ENCODE measurements at places on chromosomes 1 and 21. TPM values are rescaled to one million over a fixed set of nuclear protein-coding genes. Genes with fewer than 3 reads are reported as not detected.

DNA sequence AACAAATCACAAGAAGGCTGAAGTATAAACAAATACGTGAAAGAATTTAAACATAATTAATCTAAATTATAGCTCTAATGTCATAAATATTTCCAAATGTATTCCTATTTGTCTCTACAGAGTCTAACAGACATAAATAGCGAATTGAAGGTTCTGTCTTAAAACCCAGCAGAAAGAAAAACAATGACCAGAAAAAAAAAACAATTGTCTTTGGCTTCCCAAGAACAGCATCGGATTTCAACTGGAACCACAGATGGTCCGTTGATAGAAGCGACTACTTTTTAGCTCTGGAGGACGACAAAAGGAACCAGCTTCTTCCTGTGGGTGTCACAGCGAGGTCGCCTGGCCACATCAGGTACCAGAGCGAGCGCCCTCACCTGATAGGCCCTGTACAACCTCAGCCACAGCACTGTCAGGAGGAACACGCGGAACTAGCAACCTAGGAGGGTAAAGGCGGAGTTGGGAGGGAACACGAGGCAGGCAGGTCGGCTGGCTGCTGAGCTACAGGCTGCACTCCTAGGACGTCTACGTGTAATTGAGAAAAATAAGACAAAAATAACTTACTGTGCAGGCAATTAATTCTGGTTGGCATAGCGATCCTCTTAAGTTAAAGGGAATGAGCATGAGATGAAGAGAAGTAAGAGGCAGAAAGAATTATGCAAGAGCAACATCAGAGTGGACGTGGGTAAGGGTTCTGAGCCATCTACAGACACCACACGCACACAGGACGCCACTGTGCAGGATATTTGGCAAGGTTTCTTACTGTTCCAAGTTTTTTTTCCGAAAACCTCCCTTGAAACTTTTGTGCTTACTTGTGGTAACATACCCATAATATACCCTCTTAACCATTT is 16.7 kb upstream of the PRDM15 start:
- peak; percentile 54 for DNase-seq

- DNase-seq = no peak
These were observed 92.6 kb downstream of the NID1 start for GRCh38 chr1:235972311-235972689.

- DNase-seq = peak; percentile 10
These were observed 12.4 kb downstream of the NEXN start for GRCh38 chr1:77900687-77901293.

DNA sequence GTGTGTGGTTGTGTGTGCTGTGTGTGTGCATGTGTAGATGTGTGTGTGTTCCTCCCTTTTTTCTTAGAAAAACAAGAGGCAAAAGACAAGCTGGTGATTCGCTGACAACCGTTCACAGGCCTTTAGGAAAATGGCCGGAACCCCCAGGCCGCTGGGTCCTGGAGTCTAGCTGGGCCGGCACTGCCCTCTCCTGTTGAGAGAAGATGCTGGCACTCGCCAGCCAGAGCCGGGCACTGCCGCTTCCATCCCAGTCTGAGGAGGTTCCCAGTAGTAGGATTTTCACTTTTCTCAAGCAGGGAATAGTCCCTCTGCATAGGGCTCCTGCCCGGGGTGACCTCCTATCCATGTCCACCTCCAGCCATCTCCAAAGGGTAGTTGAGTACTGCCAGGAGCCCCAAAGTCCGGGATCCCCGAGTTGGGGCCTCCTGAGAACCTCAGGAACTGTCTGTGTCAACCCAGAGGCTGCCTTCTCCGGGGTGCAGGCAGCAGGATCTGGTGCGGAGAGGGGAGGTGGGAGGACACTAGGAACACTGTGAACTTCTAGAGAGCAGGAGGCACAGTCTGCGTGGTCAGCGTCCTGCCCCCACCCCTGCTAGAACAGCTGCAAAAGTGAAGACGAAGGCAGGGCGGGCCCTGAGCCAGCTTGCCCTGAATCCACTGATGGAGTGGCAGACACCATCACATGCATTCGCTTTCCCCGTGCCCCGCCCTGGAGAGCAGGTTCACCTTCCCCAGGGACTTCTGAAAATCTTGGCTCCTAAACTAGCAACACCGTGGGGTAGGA is 44.1 kb upstream of the ARHGEF16 start:
- DNase-seq = no peak

NBPF10 gene
- 0.78 TPM for total RNA-seq

- no peak for DNase-seq
These were observed 24.7 kb upstream of the DMRTA2 start for GRCh38 chr1:50447961-50448360.

GRCh38 chr1:111769517-111770146 is 13.9 kb downstream of the DDX20 start:
- DNase-seq = peak; percentile 12

DNA sequence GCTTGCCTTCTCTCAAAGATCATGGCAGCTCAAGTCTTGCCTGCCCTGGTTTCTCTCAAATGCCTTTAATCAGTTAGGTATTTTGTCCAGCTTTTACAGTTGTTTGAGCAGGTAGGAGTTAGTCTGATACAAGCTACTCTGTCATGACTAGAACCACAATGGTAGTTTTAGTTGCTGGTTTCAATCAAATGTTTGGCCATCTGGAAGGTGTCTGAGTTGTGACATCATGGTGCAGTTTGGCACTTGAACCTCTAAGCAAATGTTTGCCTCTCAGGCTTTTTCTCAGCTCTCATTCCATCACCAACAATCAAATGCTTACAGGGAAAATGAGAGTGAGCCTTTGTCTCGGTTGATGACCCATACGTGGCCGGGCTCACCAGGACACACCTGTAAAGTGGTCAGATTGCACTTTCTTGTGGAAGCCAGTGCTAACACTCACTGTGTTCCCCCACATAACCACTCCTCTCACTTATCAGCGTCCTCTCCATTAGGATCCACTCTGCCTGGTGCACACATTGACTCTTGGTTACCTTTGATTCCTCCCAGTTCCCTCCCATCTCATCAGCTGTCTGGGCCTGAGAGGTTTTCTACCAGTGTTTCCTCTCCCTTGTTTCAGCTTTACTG is 67.5 kb downstream of the CCDC185 start:
- no peak for DNase-seq

GRCh38 chr1:218431476-218431875 is 86.3 kb downstream of the TGFB2 start:
- no peak for DNase-seq

GRCh38 chr1:153717330-153717729 is 10.5 kb upstream of the INTS3 start:
- DNase-seq = no peak

DNA sequence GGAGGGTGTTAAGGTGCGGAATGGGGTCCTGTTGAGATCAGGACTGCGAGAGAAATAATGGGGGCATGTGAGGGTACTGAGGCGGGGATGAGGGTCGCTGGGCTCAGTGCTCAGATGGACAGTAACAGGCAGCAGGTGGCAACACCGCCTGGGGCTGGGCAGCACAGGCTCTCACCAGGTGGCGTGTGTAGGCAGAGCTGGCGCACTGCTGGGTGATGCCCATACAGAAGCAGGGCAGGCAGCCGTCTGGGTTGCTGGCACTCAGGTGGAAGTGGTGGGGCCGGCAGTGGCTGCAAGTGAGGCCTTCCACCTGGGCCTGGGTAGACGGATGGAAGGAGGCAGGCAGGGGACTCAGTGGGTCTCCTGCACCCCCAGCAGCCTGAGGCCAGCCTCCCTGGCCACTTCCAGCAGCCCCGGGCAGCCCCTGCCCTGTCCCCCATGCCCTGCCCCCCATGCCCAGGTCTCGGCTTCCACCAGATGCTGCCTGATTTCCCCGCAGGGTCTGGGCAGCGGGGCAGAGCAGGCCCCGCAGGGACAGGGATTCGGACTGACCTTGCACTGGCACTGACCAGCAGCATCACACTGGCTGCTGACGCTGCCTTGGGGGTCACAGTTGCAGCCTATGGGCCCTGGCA is 60.5 kb downstream of the LDLRAD2 start:
- no peak for DNase-seq

DNA sequence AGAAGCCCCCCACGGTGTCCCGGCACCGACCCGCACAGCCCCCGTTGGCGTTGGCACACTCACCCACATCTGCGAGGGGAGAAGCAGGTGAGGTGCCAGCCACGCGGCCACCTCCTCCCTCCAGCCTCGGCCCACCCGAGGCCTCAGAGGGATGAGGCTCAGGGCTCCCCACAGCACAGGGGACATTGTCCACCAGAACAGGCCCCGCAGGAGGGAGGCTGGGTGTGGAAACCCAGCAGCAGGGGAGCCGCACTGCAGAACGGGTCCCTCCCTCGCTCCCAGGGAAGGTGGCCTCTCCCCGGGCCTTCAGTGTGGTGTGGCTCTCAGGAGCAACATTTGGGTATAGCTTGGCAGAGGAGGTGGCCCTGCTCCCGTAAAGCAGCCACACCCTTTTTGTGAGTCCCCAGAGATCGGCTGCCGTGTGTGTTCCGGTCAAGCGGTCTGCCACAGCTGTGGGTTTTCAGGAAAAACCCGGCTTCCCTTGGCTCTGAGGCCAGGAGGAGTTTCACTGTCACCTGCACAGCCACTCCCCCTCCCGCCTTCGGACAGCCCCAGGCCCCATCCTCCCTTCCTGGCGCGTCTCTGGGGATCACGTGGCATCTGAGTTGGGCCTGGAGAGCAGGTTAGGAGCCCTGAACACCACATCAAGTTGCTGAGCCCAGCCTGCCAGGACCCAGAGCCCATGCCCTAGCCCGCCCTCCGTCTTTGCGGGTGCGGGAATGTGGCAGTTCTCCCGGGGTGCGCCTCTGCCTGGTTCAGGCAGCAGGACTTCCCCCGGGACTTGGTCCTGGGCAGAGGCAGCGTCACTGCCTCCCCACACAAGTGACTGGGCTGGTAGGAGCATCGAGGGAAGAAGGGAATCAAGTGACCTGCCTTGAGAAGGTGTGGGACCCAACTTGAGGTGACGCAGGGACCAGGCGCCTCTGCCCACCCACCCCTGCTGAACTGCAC is 64.0 kb downstream of the MEGF6 start:
- no peak for DNase-seq

SLC25A33 gene
- total RNA-seq = 11.1 TPM

A3GALT2 gene
- total RNA-seq = not detected

- no peak for DNase-seq
These were observed 17.6 kb downstream of the PM20D1 start for GRCh38 chr1:205832326-205832751.

SLAMF9 gene
- not detected for total RNA-seq

- peak; percentile 17 for DNase-seq
These were observed 119.0 kb downstream of the HIVEP3 start for GRCh38 chr1:41799723-41800122.

DNA sequence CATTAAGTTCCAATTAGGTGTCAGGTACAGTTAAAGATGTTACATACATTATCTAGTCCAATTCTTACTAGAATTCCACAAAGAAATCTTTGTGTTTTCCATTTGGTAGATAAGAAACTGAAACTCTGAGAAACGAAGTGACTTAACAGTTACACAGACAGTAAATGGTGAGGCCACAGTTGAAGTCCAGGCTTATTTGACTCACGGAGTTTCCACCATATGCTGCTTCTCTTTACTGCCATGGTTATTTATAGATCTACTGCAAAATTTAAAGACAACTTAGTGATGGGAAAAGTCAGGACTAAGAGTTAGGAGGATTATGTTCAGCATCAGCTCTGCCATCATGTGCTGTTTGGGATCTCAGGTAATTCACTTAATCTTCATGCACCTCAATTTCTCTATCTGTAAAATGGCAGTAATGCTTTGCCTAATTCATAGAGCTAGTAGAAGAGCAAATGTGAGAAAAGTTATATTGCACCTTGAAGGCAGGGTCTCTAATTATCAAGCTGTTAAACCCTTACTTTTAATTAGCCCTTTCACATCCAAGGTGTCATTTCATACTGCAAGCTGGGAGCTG is 26.2 kb upstream of the SAMSN1 start:
- no peak for DNase-seq

DNA sequence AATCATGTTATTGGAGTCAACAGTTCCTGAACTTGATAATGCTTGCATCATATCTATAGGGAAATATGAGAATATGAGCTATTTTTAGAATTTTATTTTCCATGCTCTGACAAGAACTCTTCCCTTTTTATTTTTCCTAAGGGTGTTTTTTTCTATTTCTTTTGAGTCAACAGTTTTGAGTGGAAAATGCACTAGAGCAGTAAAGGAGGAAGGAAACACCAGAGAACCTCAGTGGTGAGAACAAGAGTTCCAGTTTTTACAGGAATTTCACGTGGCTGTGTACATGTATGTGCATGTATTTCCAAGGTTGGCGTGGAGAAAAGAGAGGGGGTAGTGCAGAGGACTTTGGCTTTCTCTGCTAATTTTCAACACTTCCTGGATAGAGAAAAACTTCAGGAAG is 63.6 kb upstream of the TNFSF18 start:
- DNase-seq = no peak

GRCh38 chr1:41370756-41371420 is 9.7 kb downstream of the FOXO6 start:
- no peak for DNase-seq

TGFB2 gene
- total RNA-seq = not detected

DNA sequence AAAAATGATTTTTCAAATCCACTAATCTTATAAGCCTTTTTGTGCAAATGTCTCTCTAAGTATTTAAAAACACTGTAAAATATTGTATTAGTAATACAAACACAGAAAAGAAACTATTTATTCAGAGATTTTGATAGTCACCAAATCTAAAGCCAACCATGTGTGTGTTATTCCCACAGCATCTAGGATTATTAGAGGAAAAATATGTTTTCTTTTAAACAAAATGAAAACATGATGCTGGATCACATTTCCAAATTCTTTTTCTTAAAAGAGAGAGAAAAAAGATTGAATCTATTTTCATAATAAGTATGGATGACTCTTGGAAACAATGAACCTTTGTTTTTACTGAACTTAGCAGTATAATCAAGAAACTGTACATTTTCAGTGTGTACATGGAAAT is 25.3 kb downstream of the COLGALT2 start:
- no peak for DNase-seq

OR2L13 gene
- total RNA-seq = not detected

GRCh38 chr21:25584833-25585676 is 22.2 kb downstream of the MRPL39 start:
- no peak for DNase-seq

- peak; percentile 11 for DNase-seq
These were observed 33.0 kb downstream of the LAMC2 start for GRCh38 chr1:183218971-183219615.

DNA sequence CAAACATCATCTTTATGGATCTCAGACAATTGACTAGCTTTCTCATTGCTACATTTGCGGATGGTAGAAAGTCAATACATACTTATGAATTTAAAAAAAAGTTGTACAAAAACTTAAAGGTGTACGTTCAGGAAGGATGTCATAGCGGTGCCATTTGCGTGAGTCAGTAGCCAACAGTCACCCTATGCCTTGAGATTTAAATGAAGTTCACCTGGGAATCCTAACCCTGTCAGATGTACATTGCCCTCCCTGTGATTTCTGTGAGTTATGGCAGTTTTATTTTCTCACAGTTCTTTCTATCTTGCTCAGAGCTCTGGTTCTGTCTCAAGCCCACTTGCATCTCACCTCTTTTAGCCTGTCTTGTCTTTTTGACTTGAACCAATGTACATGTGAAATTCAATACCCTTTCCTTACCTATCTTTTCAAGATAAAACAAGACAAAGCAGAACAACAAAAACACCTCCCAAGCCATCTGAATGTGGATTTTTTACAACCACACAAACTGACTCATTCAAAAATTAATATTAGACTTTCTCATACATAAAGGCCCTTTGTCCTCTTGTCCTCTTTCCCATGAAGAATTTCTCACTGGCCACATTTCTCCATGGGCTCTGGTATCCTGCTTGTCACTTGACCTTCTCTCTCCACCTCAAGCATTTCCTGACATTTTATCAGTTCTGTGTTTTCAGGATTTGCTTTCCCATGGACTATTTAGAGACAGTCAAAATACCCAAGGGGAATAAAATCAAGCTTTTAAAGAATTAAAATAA is 25.3 kb upstream of the ZNF697 start:
- DNase-seq = no peak

- DNase-seq = peak; percentile 54
These were observed 6.8 kb downstream of the JMJD4 start for GRCh38 chr1:227728059-227728891.
